ENCODE measurements at places on chromosomes 1 and 21.
A peak's percentile ranks its signal among the peaks of the same experiment; 100 is the strongest.

- DNase-seq, result no peak
These were observed 52.7 kb downstream of the RPS6KA1 start for GRCh38 chr1:26582053-26582835.

- no peak for DNase-seq
These were observed 3.9 kb upstream of the ARHGAP30 start for GRCh38 chr1:161073474-161074121.

- no peak for DNase-seq
These were observed at the start of gene C2CD4D for GRCh38 chr1:151839457-151840403. Gene C2CD4D (minus strand): TSS chr1:151839820. CDS start chr1:151838989, 831 bp downstream.

DNA sequence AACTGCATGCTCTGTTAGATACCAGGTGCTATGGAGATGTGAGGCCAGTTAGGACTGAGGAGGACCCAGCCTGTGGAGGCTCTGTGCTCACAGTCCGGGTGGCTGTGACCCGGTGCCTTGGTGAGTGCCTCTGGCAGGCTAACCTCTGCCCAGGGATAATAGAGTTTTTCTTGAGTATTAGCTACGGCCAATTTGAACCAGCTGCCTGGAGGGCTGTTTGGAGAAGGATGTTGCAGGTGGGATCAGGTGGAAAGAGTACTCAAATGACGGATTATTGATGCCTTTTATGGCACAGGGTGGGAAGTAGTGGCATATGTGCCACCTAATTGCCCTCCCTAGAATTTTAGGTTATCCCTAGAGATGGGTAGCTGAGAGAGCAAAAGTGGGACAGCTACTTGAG, 182.7 kb downstream of the GRIK3 start:
- DNase-seq, result no peak

DNA sequence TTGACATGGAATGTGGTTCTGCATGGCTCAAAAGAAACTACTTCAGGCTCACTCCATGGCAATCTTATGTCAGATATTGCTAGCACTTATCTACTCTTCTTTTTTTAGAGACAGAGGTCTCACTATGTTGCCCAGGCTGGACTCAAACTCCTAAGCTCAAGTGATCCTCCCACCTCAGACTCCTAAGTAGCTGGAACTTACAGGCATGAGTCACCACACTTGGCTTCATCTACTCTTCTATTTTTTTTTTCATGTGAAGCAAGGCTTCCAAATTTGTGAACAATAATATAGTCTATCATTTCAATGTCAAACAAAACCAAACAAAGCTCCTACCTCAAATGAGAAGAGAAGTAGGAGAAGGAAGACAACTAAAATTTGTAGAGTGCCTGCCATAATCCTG, 7.5 kb upstream of the PSEN2 start:
- no peak for DNase-seq

DNA sequence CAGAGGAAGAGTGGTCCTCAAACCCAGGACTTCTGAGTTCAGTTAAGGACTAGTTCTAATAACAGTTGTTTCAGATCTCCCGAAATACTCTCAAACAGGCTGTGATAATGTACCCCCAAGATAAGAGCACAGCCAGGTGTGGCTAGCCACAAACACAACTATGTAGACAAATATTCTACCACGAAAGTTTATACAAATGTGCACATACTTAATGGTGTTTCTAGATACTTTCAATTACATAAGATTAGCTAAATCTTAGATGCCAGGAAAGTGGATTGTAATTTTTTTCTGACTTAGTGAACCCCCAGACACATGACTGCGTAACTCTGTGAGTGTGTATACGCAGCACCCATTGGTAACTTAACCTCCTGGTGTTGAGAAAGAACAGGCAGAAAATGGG, 270.0 kb downstream of the USP25 start:
- DNase-seq, result no peak

GRCh38 chr21:41761934-41762635, 4.8 kb downstream of the RIPK4 start:
- DNase-seq, result no peak

- DNase-seq, result no peak
These were observed 87.8 kb upstream of the USP24 start for GRCh38 chr1:55302972-55303371.

DNA sequence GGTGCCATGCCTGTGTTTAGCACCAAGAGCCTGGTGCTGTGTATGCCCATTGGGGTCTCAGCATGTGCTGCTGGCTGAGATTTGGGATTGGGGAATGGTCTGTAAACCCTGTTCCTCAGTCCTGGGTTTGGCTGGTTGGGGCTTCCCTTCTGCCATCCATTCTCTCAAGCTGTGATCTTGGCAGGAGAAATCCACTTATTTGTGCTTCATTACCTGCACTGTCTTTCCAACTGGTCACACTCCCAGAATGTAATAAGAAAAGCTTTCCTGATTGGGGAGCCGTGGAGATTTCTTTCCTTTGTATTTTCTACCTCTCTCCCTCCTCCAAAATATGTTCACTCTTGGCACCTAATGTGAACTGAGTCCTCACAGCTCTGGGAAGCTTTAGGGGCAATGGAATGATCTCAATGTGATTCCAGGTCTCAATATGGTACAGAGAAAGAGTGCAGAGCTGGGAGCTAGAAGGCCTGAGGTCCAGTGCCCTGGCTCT, 23.0 kb upstream of the KCNA10 start:
- DNase-seq, result no peak

DNA sequence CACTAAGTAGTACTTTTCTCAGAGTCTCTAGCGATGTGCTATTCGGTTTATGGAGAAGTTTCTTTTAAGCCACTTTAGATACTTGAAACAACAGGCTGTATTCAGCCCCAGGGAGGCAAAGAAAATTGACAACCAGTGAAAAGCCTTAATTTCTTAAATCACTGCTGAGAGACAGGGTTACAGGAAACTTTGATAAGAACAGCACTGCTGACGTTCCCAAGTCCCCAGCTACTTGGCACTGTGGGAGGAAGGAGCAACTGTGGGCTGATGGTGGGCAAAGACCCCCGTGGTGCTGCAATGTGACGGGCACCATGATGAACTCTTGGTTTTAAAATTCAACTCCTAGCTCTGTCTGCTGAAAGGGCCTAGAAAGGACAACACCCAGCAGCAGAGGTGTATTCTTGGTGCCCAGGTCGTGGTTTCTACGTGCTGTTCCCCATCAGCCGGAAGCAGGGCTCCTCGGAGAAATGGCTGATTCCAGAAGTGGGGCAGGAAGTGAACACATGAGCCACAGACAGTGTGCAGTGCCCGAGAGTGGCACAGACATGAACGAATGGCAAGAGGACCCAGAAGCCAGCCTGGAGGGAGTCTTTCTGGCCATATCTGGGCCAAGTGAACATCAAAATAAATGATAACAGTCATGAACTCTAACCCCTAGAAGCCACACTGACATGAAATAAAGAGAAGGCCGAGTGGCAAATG, 5.3 kb downstream of the PTTG1IP start:
- peak; percentile 46 for DNase-seq

- no peak for DNase-seq
These were observed 13.5 kb upstream of the C1orf159 start for GRCh38 chr1:1129381-1129821.
